Myocyte (in vitro differentiated cells): ENCODE measurements at places on chromosomes 11 and 22.

GRCh38 chr11:107043242-107044006 is 25.1 kb upstream of the GUCY1A2 start:
- DNase-seq, result peak; percentile 85

GRCh38 chr11:95544095-95544856 is 245.3 kb downstream of the FAM76B start:
- DNase-seq, result no peak

DNA sequence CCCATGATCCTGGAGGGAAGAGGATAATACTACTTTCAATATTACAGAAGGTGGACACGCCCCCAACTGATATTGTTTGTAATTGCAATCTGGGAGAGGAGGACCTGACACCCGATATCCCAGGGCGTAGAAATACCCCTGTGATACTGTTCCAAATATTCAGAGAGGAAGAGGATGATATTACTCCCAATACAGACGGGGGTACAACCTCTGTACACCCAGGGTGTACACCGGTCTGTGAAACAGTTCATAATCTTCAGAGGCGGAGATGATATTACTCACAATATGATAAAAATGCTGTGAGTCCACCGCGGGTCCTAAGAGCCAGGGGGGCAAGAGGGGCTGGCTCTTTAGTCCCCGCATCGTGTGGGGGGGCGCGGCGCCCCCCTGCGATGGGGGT is 57.2 kb upstream of the ALDH3B2 start:
- no peak for DNase-seq

DNA sequence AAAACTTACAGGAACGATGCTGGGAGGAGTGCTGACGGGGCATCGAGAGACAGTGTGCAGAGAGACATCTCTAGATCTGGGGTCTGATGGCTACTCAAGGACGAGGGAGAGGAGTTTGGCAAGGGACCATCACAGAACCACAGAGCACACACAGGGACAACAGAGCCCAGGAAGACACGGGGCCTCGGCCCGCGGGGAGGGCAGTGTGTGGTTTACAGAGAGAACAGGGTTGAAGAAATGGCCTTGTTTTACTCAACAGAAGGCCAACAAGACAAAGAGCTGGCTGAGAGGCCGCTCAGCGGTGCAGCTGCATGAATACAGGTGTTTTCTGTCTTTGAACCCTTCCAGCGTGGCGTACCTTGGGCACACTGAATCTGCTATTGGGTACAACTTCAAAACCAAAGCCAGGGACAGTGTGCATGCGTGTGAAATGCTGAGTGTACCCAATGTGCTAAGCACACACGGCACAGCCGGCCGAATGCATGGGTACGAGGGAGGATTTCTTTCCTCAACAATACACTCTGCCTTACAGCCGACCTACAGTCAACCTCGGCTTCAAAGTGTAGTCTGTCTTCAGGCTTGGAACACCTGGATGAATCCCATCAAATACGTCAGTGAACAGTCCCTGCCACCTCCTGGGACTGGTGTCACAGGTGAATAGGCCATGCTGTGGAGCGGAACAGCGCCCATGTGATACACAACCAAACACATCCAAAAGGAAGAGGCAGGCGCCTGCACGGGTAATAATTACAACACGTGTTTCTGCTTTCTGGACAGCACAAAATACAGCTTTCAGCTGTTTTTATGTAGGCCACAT is 20.7 kb upstream of the BID start:
- no peak for DNase-seq

- DNase-seq, result no peak
Observed at GRCh38 chr11:43177975-43178374, 133.8 kb upstream of the API5 start.

- DNase-seq, result no peak
Observed at GRCh38 chr22:29979777-29980321, 96.9 kb downstream of the MTMR3 start.

GRCh38 chr11:116217006-116217405 is 555.8 kb downstream of the BUD13 start:
- peak; percentile 40 for DNase-seq

DNA sequence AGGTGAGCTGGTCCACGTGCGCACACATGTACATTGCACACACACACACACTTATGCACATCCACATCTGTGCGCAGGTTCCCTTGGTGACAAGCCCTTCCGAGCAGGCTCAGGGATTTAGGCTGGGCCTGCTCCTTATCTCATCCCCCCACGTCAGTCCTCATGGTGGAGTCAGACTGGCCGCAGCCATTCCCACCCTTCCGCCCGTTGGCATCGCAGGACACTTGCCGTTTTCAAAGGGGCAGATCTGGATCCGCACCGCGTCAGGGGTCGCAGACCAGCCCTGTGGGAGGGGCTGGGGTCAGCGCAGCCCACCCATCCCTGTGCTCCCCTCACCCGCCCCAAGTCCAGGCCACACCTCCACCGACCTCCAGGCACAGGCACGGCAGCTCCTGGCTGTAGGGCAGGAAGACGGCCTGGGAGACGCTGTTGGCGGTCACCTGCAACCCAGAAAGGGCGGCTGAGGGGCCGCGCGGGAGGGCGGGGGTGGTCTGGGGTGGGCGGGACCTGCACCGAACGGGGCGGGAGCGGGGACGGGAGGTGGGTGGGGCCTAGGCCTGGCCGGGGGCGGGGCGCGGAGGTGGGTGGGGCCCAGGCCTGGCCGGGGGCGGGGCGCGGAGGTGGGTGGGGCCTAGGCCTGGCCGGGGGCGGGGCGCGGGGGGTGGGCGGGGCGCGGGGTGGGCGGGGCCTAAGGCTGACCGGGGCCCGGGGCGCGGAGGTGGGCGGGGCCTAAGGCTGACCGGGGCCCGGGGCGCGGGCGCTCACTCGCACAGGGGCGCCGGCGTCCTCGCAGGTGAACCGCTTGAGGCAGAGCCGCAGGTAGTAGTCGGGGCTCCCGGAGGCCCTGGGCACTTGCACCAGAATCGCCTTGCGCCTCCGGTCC is 13.3 kb downstream of the IL17REL start:
- no peak for DNase-seq

GRCh38 chr11:44525473-44526252 is 39.8 kb upstream of the CD82 start:
- no peak for DNase-seq

DNA sequence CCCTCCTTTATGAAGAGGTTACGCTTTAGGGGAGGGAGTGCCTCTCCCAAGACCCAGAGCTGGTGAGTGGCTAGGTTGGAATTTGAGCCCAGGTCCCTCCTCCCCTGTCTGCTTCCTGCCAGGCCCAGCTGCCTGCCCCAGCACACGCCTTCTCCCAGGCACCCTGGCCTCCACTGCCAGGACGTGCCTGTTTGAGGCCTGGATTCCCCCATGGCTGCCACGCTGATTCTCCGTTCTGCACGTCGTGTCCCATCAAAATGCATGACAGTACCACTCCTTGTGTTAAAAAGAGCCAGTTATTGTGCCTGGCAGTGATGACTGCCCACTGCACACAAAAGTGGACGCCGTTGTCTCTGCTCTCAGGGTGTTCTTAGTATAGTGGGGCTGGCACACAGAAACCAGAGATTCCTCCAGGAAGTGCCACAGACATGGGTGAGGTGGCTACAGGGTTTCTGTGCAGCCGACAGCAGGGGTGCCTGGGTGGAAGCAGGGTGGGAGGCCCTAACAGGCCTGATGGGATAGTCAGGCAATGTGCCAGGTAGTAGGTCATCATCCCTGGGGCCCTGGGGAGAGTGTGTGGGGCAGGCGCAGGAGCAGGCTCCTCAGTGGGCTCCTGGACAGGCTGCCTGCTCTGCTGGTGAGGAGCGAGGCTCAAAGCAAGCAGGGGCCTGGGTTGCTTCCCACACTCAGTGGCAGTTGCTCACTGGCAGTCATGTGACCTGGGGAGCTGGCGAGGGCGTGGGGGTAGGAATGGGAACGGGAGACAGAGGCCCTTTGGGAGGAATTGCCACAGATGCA is 24.2 kb downstream of the MED15 start:
- peak; percentile 93 for DNase-seq

- DNase-seq, result peak; percentile 58
Observed at GRCh38 chr11:18705651-18706281, 7.2 kb downstream of the TMEM86A start.

- DNase-seq, result no peak
Observed at GRCh38 chr11:28674433-28675103, 566.4 kb downstream of the METTL15 start.

DNA sequence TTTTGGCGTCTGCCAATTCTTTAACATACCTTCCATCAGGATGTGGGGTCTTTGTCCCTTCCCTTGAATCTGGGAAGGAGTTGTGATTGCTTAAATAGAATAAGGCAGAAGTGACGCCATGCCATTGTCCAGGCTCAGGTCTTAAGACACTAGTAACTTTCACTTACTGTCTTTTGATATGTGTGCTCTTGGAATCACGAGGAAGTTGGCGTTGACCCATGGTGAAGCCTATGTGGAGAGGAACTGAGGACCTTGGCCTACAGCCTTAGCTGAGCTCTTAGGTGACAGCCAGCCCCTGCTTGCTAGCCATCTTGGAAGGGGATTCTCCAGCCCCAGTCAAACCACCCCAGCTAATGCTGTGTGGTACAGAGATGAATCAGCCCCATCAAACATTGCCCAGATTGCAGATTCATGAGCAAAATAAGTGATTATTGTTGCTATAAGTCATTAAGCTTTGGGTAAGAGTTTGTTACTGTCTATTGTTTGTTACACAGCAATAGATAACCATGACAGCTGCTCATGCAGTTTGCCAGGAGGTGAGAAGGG is 17.6 kb upstream of the CLPB start:
- no peak for DNase-seq

DNA sequence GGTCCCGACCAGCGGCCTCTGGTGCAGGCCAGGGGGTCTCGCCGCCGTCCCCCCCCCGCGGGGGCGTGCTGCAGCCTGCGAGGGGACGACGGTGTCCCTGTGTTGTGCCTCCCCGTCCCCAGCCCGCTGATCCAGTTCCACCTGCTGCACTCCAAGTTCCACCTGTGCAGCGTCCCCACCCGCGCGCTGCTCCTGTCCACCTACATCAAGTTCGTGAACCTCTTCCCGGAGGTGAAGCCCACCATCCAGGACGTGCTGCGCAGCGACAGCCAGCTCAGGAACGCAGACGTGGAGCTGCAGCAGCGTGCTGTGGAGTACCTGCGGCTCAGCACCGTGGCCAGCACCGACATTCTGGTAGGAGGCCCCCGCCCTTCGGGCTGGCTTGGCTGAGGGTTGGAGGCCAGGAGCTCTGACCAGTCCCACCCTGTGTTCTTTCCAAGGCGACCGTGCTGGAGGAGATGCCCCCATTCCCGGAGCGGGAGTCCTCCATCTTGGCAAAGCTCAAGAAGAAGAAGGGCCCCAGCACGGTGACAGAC is 42.8 kb downstream of the MUC6 start:
- DNase-seq, result no peak

DNA sequence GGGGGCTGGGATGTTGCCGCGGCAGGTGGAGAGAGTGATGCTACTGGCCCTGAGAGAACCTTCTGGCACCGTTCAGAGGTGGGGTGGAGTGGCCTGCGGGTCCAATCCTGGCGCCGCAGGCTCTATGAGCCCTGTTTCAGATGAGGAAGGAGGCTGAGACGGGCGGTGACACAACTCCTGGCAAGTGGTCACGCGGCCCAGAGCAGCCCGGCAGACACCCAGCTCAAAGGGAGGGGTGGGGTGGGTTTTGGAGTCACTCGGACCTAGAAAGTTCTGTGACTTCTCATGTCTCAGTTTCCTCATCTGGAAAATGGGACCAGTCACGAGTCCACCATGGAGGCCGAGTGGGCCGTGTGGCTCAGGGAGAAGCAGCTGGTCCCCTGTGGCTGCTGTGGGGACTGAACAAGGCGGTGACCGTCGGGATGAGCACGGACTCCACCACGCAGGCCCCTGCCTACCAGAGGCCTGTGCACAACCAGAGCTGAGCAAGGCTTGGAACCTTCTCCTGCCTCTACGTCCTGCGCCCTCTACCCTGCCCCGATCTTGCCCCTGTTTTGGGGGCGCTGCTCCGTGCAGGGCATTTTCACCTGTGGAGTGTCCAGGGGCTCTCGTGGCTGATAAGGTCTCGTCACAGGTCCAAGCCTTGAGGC is 3.7 kb downstream of the TSPO start:
- DNase-seq, result peak; percentile 29

DNA sequence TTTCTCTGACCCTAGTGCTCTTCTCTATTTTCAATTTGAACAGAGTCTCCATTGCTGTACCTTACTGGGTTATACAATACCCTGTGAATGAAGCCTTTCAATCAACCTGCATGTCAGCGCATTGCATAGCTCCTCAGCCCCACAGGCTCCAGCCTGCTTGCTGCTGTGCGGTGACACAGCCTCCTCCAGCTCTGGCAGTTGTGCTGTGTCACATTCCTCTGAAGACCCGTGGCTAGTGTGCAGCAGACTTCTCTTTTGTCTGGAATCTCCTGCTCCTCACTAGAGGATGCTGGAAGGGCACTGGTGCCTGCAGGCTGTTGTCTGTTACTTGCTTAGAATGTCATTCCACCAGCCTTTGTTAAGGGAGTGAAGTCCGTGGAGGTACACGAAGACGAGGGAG is 390.1 kb upstream of the B3GAT1 start:
- no peak for DNase-seq

- DNase-seq, result peak; percentile 96
Observed at GRCh38 chr22:21045585-21046294, at the start of gene LRRC74B. TSS of gene LRRC74B (plus strand) at chr22:21045946. CDS start at chr22:21045987, 41 bp downstream.

DNA sequence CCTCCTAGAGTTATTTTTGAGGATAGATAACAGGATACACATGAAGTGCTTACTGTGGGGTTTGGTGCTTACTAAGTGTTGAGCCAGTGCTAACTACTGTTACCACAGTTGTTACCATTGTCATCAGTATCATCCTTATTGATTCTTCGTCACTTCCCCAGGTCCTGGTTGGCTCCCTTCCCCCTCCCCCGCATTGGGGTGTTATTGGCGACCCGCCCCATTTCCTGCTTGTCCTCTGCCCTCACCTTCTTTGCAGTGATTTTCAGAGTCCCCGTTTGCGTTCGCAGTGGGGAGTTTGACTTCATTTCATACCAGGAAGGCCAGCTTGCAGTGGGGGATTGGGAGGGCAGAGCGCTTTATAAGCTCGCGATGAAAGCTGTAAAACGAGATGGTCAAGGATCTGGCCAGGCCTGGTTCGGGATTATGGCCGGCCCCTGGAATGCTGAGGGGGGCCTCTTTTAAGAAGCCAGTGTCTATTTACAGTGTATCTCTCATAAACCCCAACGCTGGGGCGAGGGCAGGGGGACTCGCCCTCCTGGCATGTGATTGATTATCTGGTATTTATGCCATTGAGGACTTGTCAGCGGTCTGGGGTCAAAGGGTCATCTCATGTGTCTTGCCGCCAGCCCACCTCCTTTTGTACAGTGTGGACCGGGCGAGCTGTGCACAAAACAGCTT is 84.6 kb upstream of the NNMT start:
- no peak for DNase-seq

- no peak for DNase-seq
Observed at GRCh38 chr11:18071098-18071705, 25.1 kb upstream of the TPH1 start.

GRCh38 chr22:44019416-44019815 is 4.7 kb upstream of the PARVB start:
- no peak for DNase-seq
